ENCODE measurements at places on chromosomes 7 and 10.
A peak's percentile ranks its signal among the peaks of the same experiment; 100 is the strongest.

GRCh38 chr7:11168650-11169170 is 195.0 kb downstream of the PHF14 start:
- DNase-seq = no peak

DNA sequence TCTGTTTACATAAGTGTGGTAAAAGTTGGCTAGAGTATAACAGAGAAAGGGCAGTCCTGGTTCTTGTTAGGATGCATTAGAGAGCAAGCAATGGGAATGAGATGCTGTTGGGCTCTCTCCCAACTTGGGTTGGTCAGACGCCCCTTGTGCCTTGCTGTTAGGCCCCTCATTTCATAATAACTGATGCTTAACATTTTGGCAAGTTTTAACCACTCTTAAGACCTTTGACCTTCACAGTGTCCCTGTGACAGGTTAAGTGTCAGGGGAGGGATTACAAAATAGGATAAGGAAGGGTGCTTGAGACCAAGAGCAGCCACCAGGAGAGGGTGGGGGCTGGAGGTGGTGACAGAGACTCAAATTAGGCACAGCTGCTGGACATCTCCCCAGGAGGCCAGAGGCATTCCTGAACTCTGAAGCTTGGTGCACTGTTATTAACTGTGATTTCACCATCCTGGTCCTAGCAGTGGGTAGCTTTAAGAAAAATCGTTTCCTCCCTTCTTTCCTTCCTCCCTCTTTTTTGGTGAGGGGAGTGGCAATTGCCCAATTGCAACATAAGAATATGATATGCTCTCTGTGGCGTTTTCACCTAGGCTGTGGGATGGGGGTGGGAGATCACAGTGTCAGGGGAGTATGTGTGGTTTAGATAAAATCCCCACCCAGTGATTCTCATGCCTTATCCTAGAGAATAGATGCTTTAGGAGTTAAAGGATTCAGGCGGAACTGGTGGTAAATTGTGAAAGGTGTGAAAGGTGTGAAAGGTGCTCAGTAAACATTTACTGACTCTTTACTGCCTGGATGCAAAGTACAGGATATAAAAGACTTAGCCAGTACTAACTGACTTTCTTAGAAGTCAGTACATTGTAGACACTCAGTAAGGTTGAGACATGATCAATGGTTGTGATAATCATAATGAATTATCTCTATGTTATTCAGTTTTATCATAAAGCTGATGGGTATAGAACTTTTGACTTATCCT is 270.5 kb downstream of the BICC1 start:
- peak; percentile 4 for DNase-seq

- DNase-seq = no peak
These were observed 2.2 kb upstream of the STRIP2 start for GRCh38 chr7:129431911-129432643.

- no peak for DNase-seq
These were observed 607.6 kb upstream of the PFKP start for GRCh38 chr10:2459713-2460112.

DNA sequence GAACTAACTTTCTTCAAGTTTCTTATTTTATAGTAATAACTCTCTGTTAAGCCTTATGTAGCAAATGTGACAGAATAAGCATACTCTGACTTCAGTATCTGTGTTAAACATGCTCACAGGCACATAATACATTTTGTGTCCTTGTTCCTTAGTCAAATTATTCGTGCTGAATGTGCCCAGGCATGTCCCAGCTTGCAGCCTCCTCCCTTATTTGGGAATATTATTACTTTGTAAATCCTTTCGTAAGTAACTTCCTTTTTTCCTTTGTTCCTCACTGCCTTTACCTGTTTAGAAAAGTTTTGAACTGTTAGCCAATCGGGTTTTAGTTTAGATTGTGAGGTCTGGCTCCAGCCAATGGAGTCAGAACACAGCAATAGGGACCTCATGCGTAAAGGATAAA is 46.9 kb downstream of the GALNT11 start:
- no peak for DNase-seq
